ENCODE measurements at places on chromosomes 3 and 15.

- H3K27ac ChIP-seq, result no peak overlapping the region
- DNase-seq, result no peak
- H3K4me1 ChIP-seq, result no peaks in the 10 kb centered on the region
- H3K27me3 ChIP-seq, result no peaks in the 10 kb centered on the region
- H3K4me3 ChIP-seq, result no peak overlapping the region
Measured at GRCh38 chr15:84869510-84869909, 15.0 kb upstream of the SLC28A1 start.

DNA sequence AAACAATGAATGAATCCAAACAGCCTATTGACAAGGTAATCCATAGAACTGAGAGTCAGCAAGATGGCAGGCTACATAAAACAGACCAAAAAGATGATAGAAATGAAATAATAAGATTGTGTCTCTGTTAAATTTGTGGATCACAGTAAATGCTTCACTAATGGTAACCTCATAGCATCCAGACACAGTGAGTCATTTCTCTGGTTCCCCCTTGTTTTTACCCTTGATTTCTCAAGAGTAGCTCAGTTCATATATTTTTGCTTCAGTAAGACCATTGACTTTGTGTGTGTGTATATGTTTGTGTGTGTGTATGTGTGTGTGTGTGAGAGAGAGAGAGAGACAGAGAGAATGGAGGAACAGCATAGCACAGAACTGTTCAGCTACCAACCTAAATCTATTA, 546.9 kb downstream of the RBMS3 start:
- no peaks in the 10 kb centered on the region for H3K36me3 ChIP-seq
- H3K4me3 ChIP-seq, result no peak overlapping the region
- DNase-seq, result no peak
- no peaks in the 10 kb centered on the region for H3K27me3 ChIP-seq
- H3K4me1 ChIP-seq, result no peaks in the 10 kb centered on the region

GRCh38 chr3:15633766-15634598, 32.4 kb downstream of the BTD start:
- no peak overlapping the region for H3K4me3 ChIP-seq
- no peaks in the 10 kb centered on the region for H3K36me3 ChIP-seq
- no peaks in the 10 kb centered on the region for H3K27me3 ChIP-seq
- H3K27ac ChIP-seq, result peak overlapping the region; percentile 90
- no peak for DNase-seq
- H3K4me1 ChIP-seq, result peaks cover 31% of the 10 kb centered on the region

GRCh38 chr3:151268267-151269235, 9.8 kb downstream of the P2RY14 start:
- H3K36me3 ChIP-seq, result no peaks in the 10 kb centered on the region
- no peak overlapping the region for H3K4me3 ChIP-seq
- no peaks in the 10 kb centered on the region for H3K4me1 ChIP-seq
- H3K27me3 ChIP-seq, result no peaks in the 10 kb centered on the region

DNA sequence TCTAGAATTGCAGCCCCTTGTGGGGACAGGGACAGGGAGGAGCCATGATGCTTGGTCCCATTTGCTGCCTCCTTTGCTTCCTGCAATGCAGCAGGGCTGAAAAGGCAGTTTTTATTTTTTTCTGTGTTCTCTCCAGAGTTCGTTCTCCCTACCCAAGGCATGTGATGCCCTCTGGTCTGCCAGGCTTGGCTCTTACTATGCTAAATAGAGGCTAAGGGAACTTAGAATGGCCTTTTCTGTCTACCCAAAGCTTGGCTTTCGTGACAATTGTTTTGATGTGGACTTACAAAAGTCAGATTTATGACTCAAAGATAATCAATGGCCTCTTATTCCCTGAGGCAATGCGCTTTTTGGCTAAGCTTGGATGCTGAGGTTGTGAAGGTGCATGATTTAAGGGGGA, 293.3 kb upstream of the TBL1XR1 start:
- no peak overlapping the region for H3K27ac ChIP-seq
- no peaks in the 10 kb centered on the region for H3K27me3 ChIP-seq
- no peaks in the 10 kb centered on the region for H3K36me3 ChIP-seq
- DNase-seq, result no peak
- H3K4me1 ChIP-seq, result no peaks in the 10 kb centered on the region
- no peak overlapping the region for H3K4me3 ChIP-seq
